Astrocyte (in vitro differentiated cells and primary cell): ENCODE measurements at places on chromosomes 2 and 18.

- no peak for DNase-seq
Measured at GRCh38 chr18:47912343-47912742, 18.1 kb downstream of the SMAD2 start.

- DNase-seq: peak; percentile 16
Measured at GRCh38 chr2:26245231-26245732, 543 bp downstream of the HADHB start.

DNA sequence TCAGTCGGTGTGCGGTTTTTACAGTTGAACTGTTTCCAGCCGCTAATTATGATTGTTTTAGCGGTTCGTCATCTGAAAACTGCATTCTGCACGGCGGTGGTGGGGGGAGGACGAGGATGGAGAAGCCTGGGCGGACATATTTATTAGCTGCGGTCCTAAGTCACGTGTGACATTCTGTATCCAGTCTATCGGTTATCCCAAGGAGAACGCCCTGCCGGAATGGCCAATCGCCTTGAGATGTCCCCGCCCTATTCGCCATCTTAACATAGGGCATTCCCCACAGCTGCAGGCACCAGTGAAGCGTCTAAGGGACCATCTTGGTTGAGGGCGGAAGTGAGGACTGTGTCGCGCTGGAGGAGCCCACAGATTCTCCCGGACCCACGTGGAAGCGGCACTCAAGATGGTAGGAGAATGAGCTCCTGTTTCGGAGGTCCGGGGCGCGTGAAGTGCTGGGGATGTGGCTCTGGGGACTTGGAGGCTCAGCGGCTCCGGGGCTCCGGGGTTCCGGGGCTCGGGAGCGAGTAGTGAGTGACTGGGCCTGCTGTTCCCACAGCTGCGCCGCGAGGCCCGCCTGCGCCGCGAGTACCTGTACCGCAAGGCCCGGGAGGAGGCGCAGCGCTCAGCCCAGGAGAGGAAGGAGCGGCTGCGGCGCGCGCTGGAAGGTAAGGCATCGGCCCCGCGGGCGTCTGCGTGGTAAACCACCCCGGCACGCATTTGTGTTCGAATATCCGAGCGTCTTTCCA, at the start of gene IMP4:
Gene IMP4, plus strand, starts transcription at position 365 of the 743 bp plus-strand sequence. Its CDS starts 36 bp downstream, at position 401.
- peak; percentile 100 for DNase-seq

DNA sequence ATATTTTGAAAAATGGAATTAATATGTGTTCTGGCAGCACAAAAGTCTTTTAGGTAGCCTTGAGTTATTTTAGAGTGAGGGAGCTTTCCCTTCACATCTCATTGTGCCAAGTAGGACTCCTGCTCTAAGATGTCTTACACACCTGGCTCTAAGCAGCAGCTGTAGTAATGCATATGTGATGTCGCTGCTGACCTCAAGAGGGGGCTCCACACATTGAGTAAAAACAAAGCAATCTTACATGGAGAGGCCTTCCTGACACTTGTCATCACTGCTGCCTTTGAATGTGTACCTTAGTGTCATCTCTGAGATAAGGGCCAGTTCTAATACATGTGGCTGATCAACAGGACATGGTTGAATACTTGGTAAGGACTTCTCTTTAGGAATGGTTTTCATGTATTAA, 75.8 kb downstream of the ACTR3 start:
- DNase-seq: peak; percentile 23

DNA sequence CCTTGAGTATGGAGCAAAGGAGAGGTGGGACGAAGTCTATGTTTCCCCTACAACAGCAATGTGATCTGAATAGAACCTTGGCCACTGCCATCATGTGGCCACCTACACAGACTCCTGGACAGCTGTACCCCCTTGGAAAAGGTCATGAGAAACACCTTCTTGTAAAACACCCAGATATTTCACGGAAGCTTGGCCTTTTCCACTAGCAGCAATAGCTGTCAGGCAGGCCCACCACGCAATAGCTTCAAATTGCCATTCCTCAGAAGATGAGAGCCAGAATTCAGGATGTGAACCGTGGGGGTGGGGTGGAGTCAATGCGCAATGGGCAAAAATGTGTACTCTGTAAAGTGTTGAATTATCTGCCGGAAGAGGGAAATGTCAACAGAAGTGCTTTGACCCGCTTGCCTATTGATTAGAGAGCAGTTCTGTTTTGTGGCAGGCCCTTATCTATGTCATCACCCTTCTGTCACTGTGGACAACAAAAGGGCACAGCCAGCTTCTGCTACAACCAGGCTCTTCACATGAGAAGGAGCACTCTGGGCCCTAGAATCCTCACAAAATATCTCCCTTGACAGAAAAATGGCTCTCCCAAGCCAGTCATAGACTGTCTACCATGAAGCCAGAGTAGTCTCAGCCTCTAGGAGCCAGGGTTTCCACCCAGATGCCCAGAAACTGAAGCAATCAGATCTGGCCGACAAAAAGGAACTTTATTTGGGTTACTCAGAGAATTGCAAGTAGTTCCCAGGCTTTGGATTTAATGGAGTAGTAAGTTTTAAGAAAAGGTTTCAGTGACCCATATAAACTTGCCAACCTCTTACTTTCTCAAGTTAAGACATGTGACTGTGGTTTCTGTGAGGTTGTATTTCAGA, 9.5 kb downstream of the INPP1 start:
- peak; percentile 55 for DNase-seq

DNA sequence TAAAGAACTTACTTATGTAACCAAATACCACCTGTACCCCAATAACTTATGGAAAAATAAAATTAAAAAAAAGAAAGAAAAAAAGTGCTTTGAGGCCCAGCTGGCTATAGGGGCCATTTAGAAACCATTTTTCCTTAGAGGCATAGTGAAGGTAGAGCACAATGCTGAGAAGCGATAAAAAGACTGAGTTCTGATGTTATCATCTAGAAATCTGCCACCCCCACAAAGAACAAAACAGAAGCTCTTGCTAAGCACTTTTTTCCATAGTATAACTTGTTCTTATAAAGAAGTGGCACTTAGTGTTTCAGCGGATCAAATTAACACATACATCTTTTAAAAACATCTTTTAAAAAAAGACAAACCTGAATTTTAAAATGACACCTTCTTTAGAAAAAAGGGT, 51.4 kb downstream of the ICOS start:
- DNase-seq: no peak

DNA sequence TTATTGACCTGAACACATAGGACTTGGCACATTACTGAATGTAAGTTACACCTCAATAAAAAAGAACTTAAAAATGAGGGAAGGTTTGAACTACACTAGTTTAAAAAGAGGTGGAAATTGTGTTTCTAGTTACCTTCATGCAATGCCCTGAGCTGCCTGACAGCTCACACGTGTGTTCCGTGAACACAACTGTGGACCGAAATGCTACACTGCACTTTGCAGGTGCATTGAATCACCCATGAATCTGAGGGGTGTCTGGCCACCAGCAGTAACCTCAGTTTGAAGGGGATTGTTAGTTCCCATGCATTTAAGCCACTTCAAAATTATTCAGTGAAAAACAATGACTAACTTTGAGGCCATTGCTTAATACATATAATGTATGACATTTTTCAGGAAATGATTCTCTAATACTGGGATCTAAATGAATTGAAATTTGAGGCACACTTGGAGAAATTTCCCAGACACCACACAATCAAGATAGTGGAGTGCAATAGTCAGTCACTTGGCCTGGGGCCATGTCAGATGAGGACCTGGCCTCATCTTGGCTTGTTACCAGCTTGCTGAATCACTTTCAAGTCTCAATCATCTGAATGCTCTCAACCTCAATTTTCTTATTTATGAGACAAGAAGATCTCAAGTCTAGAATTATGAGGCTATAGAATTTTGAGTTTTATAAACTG, 59.3 kb downstream of the MYL12B start:
- DNase-seq: peak; percentile 96

GRCh38 chr18:57995331-57995730, 48.7 kb upstream of the NEDD4L start:
- DNase-seq: no peak

- no peak for DNase-seq
Measured at GRCh38 chr2:100036793-100037192, 105.6 kb downstream of the AFF3 start.

DNA sequence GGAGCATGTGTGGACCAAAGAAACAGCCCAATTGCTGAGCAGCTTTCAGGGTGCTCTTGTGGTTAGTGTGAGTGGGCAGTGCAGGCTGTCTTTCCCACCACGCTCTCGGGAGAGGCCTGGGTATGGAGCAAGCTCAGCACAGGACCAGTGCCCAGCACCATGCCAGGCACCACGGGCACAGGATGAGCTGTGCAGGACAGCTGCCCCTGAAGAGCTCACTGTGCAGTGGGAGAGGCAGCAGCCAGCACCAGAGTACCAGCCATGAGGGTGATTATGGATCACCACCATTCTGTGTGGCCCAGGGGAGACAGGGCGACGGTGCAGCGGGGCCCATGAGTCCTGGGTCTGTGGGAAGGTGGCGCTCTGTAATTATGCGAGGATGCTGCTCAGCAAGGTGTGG, 29.7 kb upstream of the FAHD2A start:
- no peak for DNase-seq

GRCh38 chr2:120326066-120326465, 19.9 kb upstream of the INHBB start:
- DNase-seq: no peak

DNA sequence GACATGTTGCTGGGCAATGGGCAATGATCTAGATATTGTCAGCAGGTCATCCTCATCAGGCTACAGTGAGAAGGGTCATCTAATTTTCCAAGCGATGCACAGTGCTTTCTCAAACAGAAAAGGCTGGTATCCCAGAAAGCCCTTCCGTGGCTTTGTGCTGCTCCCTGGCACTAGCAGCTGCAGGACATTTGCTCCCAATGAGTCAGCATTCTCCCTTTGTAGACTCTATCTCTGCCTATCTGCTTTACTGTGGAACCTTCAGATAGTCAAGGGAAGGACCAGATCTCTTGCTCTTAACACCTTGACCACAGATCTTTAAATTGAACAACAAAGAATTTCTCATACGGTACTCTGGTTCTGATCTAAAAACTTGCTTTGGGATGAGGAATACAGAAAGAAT, 101.4 kb downstream of the CDH2 start:
- no peak for DNase-seq

DNA sequence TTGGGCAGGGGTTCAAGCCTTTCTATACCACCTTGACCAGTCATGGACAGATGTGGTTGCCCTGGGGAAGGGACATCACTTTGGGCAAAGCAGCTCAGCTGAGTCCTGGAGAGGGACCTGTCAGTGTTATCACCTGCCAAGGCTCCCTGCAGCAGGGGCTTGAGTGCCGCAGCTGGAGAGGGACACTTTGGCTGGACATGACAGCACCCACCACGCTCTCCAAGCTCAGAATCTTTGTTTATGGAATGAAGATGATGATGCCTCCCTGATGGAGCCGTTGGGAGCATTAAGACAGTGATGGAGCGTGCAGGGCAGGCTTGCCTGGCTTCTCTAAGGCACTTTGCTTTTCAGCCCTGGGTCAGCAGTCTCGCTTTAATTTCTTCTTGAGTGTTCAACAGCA, 4.3 kb upstream of the TFCP2L1 start:
- no peak for DNase-seq

GRCh38 chr2:64779117-64779690, 125.5 kb upstream of the SERTAD2 start:
- peak; percentile 98 for DNase-seq

GRCh38 chr18:76697441-76697901, 124.9 kb upstream of the ZNF236 start:
- peak; percentile 46 for DNase-seq

- no peak for DNase-seq
Measured at GRCh38 chr2:197710424-197711042, 5.4 kb downstream of the MARS2 start.

DNA sequence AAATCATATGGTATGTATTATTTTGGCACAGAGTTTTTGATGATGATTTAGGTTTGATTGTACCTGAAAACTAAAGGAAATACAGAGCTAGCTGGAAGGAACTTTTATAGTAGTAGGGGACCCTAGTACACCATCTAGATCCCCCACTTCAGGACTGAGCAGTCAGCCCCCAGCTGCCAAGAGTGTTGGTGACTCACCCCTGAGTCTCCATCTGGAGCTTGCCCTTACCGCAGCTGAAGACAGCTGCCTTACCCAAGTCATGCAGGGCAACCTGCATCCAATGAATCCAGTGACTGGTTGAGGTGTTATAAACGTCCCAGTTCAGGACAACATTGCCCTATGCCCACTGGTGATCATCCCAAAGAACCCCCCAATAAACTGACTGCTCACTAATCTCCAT, 15.3 kb downstream of the PMS1 start:
- peak; percentile 75 for DNase-seq

DNA sequence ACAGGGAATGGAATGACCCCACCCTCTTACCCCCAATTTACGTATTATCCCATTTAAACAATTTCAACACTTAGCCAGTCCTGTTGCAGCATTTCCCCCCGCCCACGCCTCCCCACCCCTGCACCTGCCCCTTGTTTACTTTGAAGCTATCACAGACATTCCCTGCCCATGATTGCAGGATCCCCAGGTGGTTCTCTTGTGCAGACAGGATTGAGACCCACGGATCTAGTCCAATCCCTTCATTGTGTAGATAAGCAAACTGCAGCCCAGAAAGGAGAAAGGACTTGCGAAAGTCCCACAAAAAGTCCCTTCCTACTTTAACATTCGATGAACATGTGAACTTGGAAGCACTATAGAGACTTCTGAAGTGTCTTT, 38.9 kb downstream of the TMEM17 start:
- DNase-seq: no peak

DNA sequence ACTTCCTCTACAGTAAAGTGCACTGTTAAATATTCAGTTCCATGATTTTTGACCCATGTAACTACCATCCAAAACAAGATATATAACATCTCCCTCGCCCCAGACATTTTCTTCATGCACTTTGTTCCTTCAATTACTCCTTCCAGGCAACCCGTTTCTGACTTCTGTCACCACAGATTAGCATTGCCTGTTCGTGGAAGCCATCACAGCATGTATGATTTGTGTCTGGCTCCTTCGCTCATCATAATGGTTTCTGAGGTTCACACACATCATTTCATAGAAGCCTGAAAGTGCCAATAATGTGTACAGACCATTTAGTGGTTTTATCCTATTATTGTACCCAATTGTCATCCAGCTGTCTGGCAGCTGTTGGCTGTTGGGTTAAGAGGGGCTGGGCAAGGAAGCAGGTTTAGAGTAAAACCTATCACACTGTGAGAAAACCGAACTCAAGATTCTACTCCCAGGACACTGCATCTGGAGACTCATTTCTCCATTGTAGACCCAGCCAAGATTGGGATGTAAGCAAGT, 16.1 kb downstream of the ARHGAP28 start:
- DNase-seq: no peak

DNA sequence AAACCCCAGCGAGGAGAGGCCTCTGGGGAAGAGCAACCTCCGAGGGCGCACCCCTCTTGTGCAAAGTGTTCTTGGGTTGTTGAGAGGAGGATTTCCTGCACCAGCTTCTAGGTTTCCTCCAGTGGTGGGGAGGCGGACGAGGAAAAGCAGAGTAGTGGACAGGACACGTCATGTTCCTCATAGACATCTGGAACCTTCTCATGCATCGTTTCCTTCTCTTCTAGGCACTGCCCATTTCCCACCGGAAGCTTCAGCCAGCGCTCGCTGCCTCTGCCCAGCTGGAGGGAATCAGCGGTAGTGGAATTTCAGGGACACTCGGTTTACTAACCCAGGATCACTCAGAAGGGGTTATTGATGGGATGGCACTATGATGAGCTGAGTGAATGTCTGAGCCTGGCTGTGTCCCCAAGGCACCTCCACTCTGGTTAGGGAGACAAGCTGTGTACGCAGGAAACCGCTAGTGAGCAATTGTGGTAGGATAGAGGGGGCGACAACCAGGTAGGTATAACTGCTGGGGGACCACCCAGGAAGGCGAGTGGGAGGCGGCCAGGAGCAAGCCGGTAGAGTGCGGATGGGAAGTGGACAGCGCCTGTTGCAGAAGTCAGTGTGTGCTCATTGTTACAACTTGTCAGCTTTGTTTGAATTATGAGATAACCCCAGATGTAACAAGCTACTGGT, 960 bp upstream of the APOB start:
- DNase-seq: no peak
